ENCODE measurements at places on chromosomes 4 and X. TPM values are rescaled to one million over a fixed set of nuclear protein-coding genes. Genes with fewer than 3 reads are reported as not detected.

Gene ASB9
- total RNA-seq, result 2.5 TPM

Gene SCLT1
- total RNA-seq, result 19.8 TPM

Gene CT45A5
- 0.29 TPM for total RNA-seq

Gene ZIC3
- total RNA-seq, result not detected

Gene CCSER1
- 0.23 TPM for total RNA-seq

Gene SLC34A2
- total RNA-seq, result not detected

Gene APLN
- not detected for total RNA-seq

Gene ADRA2C
- not detected for total RNA-seq

Gene RBM46
- total RNA-seq, result not detected

Gene TECRL
- total RNA-seq, result not detected

Gene PLXNB3
- total RNA-seq, result 3.2 TPM

Gene SPIN4
- total RNA-seq, result 4.4 TPM

Gene COL25A1
- total RNA-seq, result not detected

Gene MAGEA8
- not detected for total RNA-seq

Gene HEPH
- total RNA-seq, result not detected

Gene USP17L15
- not detected for total RNA-seq

Gene PLAC8
- 23.3 TPM for total RNA-seq

Gene PDK3
- 57.7 TPM for total RNA-seq

Gene UNC5C
- not detected for total RNA-seq

DNA sequence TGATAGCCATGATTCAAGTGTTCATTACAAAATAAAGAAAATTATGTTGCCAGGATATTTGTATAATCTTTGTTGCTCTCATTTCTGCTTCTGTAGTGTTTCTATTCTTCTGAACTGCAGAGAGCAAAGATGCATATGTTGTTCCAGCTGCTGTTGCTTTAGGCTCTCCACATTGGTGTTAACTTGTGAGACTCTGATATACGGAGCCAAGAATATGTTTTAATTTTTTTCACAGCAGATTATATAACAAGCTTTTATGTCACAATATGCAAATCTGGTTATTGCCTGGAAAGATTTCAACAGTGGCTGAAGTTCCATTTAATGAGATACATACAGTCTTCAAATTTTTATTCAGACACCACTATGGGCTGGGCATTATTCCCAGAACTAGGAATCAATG lies 655.0 kb downstream of the GRXCR1 start:
- DNase-seq, result no peak

DNA sequence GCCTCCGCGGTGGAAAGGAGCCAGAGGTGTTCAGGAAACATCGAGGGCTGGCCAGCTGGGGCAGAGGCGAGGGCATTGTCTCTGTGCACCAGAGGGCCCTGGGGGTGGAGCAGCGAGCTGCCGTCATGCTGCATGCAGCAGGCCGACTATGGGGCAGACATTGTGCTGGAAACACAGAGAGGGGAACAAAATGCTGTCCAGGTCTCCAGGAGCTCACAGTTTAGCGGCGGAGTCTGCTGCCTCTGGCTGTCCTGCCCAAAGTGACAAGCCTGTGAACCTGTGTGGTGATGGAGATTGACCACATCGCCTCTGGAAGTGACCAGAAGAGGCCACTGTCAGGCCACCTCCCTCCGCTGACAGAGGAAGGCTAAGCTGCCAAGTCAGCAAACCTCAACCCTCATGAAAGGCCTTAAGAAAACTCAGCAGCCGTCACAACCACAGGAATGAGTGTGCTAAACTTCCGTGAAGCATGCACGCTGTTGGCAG lies 20.1 kb upstream of the SASH3 start:
- no peak for DNase-seq

GRCh38 chrX:21932292-21933002 lies 8.1 kb upstream of the SMS start:
- DNase-seq, result no peak

DNA sequence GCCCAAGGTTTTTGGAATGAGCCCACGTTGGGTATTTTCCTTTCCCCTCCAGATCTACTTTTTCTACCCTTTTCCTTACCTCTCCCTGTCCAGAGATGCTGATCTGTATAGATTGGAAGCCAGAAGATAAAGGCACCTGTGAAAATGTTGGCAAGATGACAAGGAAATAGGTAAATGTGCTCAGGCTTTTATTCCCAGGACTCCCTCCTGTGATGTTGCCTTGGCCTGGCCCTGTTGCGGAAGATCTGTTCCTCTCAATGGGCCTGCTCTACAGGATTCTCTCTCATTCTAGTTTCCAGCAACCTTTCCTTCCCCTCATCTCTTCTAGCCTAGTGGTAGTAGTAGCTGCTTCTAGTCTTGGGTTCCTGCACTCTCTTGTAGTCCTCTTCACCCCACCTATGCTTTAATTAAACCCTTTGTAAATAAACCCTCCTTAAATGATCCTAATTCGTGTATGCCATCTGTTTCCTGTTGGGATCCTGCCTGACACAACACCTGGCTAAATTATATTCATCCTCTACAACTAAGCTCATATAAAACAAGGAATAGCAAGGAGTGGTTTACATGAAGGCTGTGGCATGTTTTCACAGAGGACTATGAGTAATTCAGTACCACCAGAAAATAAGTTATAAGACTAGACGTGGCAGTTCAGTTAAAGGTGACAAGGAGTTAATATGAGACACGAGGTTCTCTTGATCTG lies 95.7 kb upstream of the MAOA start:
- no peak for DNase-seq

GRCh38 chr4:130368668-130369067 lies 1272.7 kb downstream of the C4orf33 start:
- DNase-seq, result no peak

DNA sequence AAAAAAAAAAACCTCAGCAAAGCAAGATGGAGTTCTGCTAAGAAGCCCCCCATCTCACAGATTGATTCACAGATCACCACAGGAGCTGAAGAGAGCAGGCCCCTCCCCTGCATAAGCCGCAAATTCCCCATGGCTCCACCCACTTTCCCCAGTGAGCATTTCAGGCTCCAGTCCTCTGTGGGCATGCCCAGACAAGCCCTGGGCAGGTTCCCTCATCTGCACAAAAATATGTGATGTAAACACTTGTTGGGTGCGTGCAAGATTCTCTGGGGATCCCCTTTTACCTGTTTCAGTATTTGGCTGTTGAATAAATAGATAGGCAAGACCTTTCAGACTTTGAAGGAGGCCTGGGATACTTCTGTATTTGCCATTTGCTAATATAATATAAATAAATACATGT lies 514.3 kb downstream of the PCDH7 start:
- DNase-seq, result no peak

- DNase-seq, result no peak
Measured at GRCh38 chr4:80010316-80010715, 62.7 kb downstream of the ANTXR2 start.

- no peak for DNase-seq
Measured at GRCh38 chr4:8105306-8106100, 53.1 kb downstream of the ABLIM2 start.

GRCh38 chr4:186953599-186954260 lies 230.1 kb upstream of the FAT1 start:
- DNase-seq, result no peak

DNA sequence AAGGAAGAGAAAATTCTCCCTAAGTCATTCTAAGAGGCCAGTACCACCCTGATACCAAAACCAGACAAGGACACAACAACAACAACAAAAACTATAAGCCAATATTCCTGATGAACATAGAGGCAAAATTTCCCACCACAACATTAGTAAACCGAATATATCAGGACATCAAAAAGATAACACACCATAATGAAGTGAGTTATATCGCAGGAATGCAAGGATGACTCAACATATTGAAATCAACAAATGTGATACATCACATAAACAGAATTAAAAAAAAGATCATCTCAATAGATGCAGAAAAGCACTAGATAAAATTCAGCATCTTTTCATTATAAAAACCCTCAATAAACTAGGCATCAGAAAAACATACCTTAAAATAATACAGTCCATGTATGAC lies 1844.4 kb upstream of the PCDH10 start:
- no peak for DNase-seq

GRCh38 chr4:152325831-152326230 lies 210.1 kb downstream of the FBXW7 start:
- DNase-seq, result no peak

- no peak for DNase-seq
Measured at GRCh38 chr4:148857239-148857972, 415.2 kb upstream of the NR3C2 start.

- DNase-seq, result no peak
Measured at GRCh38 chr4:45527160-45527559, 596.7 kb downstream of the GABRG1 start.

GRCh38 chr4:184288451-184289178 lies 70.9 kb upstream of the ENPP6 start:
- no peak for DNase-seq

GRCh38 chrX:154457491-154458115 lies 478 bp upstream of the PLXNA3 start:
- peak; percentile 50 for DNase-seq

DNA sequence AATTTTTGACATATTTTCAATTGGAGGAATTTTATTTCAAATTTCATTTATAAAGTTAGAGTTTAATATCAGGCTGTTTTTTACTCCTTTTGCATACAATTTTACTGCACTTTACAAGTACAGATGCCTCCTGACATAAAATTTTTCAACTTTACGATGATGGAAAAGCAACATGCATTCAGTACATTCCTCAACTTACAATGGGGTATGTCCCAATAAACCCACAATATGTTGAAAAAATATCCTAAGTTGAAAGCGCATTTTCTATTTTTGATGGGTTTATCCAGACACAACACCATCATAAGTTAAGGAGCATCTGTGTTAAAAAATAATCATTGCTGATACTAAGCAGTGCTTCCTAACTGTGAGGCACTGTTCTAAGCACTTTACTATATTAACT lies 4.3 kb downstream of the KLHL5 start:
- no peak for DNase-seq

GRCh38 chr4:174058846-174059245 lies 224.6 kb downstream of the FBXO8 start:
- no peak for DNase-seq

DNA sequence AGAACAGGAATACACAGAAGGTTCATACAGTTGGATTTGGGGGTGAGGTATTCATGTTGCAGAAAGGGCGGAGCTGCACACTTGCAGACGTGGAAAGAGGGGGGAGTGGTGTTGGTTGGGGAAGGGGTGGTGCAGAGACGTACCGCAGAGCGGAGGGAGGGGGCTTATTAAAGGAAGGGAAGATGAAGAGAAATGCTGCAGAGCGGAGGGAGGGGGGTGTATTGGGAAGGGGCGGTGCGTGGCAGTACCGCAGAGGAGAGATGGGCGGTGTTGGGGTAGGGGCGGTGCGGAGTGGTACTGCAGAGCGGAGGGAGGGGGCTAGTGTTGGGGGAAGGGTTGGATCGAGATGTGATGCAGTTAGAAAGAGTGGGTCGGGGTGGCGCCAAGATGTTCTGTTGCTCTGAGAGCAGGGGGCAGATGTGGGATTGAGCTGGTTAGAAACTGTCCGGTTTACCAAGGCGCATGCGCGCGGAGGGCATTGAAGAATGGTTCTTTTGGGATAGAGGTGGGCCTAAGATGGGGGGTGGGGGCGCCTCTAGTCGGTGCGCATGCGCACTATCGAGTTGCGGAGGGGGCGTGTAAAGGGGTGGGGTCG lies 900 bp downstream of the TRO start:
- DNase-seq, result no peak

- no peak for DNase-seq
Measured at GRCh38 chr4:14583331-14583730, 418.9 kb upstream of the CPEB2 start.

DNA sequence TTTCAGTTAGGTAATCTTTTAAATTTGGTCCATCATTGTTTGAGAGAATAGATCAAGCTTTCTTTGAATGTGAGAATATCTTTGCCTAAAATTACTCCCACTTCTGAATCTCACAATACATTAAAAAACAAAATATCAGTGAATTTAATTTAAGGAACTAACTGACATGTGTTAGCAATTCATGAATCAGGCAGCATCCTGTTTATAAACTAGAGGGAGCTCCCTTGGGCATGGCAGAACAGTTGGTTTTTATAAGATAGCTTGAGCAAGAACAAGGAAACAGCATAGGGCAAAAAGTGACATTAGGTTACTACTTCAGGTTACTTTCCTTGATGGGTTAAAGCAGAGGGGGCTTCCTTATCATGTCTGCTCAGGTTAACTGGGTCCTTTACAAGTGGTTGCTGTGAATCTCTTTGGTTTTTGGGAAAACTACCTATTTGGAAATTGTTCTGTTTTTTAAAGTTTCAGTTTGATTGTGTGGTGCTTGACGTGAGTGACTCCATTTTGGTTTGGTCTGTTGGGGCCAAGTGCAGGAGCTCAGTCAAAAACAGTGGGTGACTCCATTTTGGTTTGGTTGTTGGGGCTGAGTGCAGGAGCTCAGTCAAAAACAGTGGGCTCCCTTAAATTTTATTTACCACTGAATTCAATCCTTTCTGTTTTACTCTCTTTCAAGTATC lies 68.0 kb downstream of the PPEF2 start:
- no peak for DNase-seq

- DNase-seq, result no peak
Measured at GRCh38 chr4:68272380-68272779, 26.9 kb upstream of the TMPRSS11B start.

DNA sequence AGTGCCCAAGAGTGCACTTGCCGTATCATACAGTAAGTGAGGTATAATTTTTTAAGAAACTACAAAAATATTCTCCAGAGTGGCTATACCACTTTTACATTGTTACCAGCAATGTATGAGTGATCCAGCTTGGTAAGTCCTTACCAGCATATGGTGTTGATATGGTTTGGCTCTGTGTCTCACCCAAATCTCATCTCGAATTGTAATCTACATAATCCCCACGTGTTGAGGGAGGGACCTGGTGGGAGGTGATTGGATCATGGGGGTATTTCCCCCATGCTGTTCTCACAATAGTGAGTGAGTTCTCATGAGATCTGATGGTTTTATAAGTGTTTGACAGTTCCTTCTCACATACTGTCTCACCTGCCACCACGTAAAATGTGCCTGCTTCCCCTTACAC lies 44.8 kb downstream of the RBMX start:
- no peak for DNase-seq

DNA sequence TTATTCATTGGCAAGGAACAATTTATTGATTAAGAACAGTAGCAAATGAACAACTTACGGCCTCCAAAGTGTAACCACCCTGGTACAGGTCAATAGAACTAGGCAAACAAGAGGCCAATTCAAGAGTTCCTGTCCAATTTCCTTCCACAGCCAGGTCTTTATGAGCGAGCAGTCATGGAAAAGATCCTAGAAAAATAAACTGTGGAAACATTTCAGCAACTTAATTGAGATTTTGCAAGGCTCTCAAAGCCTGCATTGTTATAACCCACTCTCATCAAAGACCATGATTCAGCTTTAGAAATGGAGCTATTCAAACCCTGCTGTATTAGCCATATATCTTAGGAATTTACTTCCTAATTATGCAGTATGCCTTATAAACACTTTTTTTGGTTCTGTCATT lies 43.6 kb downstream of the UNC5C start:
- no peak for DNase-seq

DNA sequence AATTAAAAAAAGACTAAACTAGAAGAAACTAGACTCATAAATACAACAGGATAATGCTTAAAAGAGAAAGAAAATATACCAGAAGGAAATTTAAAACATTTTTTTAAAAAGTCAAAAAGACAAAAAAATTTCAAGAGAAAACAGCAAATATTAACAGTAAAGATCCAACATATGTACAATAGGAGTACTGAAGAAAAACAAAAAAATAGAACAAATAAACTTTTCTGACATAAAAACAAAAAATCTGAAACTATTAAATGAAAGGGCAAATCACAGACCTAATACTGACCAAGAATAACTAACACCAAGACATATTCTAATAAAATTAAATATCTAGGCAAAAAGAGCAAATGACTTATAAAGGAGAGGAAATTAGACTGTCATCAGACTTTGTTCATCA lies 11.5 kb downstream of the DNAJB14 start:
- no peak for DNase-seq

- no peak for DNase-seq
Measured at GRCh38 chrX:119381349-119381944, 17.7 kb upstream of the SLC25A43 start.
